ENCODE measurements at places on chromosomes 7 and 10.

GRCh38 chr10:48751730-48752129 lies 67.1 kb downstream of the WDFY4 start:
- no peak for DNase-seq

DNA sequence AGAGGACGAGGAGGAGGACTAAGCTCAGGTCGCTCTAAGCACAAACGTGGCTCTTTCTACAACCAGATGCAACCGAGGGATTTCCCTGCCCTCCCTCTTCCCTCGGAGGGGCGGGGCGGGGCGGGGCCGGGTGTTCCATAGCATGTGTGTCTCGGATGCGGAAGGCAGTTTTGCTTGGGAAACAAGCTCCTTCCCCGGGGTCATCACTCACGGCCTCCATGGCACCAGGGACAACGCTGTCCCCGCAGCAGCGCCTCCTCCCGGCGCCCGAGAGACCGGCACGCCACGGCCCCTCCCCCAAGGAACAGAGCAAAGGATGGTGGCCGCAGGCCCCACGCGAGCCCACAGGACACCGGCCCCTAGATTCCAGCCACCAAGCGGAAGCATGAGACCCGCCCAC lies 110.5 kb downstream of the PAXIP1 start:
- DNase-seq: no peak

- DNase-seq: no peak
These were observed at the start of gene TLX1 for GRCh38 chr10:101130984-101131961. Gene TLX1, plus strand, starts transcription at chr10:101131300. Its CDS starts 242 bp downstream, at chr10:101131542.

DNA sequence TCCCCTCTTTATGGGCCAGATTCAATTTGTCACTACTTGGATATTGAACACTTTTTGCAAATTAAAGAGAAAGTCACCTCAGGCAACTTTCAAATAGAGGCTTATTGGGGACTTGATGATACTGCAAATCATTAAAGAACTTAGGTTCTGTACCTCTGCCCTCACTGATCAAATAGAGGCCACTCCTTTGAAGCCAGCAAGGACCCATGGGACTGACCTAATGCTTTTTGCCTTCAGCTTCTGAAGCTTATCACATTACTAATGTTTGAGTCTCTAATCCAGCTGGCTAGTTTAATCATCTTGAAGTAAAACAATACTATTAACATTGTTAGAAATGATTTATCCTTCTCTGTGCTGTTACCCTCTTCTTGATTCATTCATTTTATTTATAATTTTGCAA lies 93.0 kb upstream of the ZNF800 start:
- no peak for DNase-seq

GRCh38 chr10:59536167-59537014 lies 173.3 kb downstream of the SLC16A9 start:
- no peak for DNase-seq

- DNase-seq: no peak
These were observed 7.9 kb downstream of the FAM13C start for GRCh38 chr10:59354434-59354833.

GRCh38 chr7:141193066-141193465 lies 119.2 kb downstream of the TMEM178B start:
- DNase-seq: no peak

- no peak for DNase-seq
These were observed 458.8 kb downstream of the DNAJB6 start for GRCh38 chr7:157795643-157796042.

- DNase-seq: no peak
These were observed 14.4 kb downstream of the MXI1 start for GRCh38 chr10:110221721-110222261.

- DNase-seq: no peak
These were observed 126.6 kb upstream of the LYZL2 start for GRCh38 chr10:30756151-30756550.

GRCh38 chr7:82319674-82320118 lies 123.9 kb downstream of the CACNA2D1 start:
- DNase-seq: peak; percentile 99

GRCh38 chr10:100882252-100882651 lies 30.5 kb upstream of the SLF2 start:
- DNase-seq: no peak

- no peak for DNase-seq
These were observed 85.2 kb downstream of the ADAM12 start for GRCh38 chr10:126302826-126303665.

DNA sequence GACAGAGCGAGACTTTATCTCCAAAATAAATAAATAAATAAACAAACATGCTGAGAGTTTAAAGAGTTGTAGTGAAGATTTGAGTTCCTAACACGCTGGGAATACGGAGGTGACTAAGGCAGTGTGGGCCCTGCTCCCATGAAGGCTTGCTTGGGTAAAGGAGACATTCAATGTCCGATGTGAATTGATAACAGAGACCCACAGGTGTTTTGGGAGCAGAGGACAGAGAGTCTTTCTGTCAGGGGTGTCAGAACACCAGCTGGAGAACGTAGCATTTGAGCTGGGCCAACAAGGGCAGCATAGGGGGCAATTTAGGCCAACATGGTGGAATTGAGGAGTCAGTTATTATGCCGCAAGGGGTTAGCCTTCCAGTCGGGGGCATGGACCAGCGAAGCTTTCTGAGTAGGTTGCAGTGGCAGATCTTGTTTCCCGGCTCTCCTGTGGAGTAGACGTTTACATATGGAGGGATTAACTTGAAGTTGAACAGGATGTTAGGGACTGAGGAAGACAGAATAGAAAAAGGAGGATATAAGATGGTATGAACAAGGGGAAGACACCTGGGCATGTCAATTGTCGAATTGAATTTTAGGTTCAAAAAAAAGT lies 5.6 kb downstream of the PROSER2 start:
- DNase-seq: no peak

- no peak for DNase-seq
These were observed 113.3 kb upstream of the BMPER start for GRCh38 chr7:33792041-33792440.

DNA sequence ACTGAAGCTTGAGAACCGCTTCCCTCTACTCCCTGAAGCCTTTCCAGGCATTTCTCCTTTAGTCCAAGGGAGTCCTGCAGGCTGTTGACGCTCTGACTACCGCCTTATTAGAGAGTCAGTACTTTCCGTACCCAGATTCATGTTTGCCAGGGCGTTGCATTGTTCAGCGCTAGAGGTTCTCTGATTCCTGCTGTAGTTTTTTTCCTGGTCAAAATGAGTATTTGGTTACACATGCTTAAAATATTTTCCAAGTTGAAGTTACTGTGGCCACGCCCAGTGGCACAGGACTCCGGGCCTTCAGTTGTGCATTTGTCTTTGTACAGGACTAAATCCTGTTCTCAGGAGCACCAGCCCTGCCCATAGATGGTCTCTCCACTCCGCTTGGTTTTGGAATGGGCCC lies 7.9 kb downstream of the MTURN start:
- DNase-seq: no peak

GRCh38 chr7:47513741-47514241 lies 68.1 kb downstream of the TNS3 start:
- DNase-seq: no peak

DNA sequence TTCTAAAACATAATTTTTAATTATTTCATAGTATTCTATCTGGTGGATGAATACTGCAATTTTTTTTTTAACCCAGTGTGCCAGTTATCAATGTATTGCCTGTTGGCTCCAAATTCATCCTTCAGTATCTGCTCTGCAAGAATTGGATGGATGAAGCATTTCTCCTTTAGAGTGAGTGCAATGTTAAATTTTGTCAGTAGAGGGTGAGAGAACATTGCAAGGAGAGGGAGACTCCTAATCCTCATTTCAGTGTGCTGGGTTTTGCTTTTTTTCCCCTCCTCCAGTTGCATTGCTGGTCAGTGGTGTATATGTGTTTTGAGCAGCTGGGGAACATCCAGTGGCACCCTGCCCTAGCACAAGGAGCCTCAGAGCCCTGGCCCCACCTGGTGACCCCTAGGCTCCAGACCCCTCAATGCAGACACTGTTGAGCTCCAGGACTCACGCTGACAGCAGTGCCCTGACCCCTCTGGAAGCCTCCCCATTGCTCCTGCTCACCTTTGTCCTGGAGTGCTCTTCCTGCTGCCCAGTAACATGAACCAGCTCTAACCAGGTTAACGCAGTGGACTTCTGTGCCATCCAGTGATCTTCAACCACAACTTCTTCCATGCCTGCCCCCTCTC lies 199.4 kb downstream of the USP6NL start:
- DNase-seq: no peak

DNA sequence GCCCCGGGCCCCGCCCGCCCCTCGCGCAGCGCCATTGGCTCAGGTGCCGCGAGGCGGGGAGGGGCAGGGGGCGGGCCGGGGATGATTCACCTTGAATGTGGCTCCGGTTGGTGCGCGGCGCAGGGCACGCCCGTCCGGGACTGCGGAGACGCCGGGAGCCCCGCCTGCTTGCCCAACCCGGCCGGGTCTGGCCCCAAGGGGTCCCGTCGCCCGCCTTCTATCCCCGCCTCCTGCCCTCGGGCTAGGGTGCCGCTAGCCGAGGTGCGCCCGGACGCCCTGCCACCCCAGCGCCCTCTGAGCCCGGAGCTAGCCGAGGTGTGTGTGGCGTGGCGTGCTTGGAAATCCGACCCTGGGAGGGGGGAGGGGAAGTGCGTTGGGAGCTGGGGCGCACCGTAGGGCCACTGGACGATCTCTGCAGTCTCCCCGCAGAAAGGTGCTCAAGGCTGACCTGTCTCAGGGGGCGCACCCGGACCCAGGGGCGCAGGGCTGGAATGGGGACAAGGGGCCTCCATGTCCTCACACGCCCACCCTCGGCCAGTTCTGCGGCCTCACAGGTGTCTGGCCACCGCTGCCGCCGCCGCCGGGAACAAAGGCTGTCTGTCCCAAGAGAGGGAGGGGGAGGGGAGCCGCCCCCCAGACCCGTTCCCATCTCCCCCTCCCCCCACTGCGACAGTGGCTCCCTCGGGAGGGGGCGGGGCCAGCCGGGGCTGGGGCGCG lies 168.9 kb downstream of the NRF1 start:
- DNase-seq: no peak

DNA sequence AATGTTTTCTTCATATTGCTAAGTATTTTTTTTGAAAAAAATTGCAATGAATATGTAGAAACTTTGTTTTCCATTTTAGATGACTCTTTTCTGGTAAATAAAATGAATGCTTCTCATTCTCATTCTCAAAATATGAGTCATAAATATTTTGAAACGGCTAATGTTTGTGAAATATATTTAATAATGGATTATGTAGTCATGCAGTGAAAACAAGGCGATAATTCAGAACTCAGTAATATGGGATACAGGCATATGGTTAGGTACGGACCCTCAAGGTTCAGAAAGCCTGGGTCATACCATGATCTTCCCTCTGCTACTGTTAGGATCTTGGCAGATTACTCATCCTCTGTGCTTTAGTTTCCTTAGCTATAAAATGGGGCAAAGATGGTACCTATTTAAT lies 46.2 kb upstream of the SLC39A12 start:
- no peak for DNase-seq

DNA sequence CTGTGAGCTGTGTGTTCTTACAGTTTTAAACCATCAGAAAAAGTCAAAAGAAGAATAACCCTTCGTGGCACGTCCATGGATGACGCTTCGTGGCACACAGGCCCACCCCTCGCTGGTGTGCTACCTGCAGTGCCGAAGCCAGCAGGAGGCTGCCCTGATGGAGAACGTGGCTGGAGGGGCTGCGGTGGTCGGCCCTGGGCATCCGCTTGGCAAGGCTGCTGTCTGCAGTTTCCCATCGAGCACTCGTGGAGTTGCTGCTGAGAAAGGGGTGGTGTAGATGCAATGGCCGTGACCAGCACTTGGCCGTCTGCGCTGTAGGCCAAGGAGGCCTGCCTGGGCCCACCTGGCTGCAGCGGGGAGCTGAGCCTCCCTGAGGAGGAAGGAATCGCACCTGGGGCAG lies 3.2 kb upstream of the ADGRA1 start:
- no peak for DNase-seq

GRCh38 chr7:41139789-41140188 lies 563.1 kb downstream of the INHBA start:
- no peak for DNase-seq

DNA sequence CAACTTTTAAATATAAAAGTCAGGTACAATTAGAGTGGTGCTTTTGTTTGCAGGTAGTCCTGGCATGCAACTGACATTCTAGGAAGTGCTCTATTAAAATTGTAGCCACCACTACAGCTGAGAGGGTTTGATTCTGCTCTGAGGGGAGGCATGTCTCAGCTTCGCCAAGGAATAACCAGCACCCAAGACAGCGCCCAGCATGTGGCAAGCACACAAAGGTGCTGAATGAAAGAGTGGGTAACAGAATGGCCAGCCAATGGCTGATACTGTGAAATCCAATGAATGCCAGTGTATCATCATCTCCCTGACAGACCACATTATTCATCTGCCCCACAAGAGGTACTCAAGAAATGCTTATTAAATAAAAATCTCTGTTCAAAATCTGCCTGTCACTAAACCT lies 6.9 kb downstream of the PARP12 start:
- no peak for DNase-seq

GRCh38 chr10:32971536-32972091 lies 13.6 kb upstream of the ITGB1 start:
- DNase-seq: peak; percentile 31

DNA sequence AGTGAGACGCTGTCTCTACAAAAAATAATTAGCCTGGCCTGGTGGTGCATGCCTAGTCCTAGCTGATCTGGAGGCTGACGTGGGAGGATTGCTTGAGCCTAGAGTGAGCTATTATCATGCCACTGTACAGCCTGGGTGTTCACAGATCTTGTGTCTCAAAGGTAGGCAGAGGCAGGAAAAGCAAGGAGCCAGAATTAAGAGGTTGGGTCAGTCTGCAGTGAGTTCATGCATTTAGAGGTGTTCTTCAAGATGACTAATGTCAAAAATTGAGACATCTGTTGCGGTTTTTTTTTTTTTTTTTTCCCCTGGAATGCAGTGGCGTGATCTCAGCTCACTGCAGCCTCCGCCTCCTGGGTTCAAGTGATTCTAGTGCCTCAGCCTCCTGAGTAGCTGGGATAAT lies 5.4 kb downstream of the PPIA start:
- no peak for DNase-seq

DNA sequence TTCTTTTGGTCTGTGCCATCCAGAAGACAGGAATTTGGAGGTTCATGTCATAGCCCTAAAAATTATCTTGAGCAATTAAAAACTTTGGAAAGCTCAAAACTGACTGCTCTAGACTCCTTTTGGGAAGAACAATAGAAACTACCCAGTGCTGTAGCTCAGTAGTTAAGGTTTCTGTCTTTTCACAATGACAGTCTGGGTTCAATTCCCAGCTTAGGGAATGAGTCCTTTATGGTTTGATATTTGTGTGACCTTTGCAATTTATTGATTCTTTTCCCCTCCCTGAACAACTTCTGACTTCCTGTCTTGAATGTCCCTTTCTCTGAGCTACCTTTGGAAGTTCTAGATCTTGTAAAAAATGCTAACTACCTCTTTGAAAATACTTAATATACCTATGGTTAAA lies 603.3 kb upstream of the IGFBP3 start:
- DNase-seq: no peak

DNA sequence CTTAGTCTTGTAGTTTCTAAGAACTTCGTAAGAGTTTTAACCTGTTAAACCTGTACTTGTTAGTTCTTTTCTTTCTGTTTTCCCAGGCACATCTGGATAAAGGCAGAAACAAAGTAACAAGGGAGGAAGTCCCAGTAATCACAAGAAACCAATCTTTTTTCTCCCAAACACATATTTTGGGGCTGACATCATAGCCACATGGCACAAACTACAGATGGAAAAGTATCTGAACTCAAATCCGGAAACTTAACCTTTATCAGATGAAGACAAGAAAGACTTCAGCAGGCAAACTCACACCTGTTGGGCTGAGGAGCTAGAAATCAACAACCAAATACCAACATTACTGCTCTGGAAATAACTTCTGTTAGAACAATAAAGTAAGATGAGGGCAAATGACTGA lies 67.1 kb downstream of the CUBN start:
- no peak for DNase-seq

Measured in NCI-H1417 treated with DMSO at 0.1 percent for 48 hours (cell line).